ENCODE measurements at places on chromosomes 7 and 10. TPM values are rescaled to one million over a fixed set of nuclear protein-coding genes. Genes with fewer than 3 reads are reported as not detected.

GRCh38 chr10:57692255-57692980 lies 575.3 kb downstream of the IPMK start:
- H3K27me3 ChIP-seq = no peaks in the 10 kb centered on the region
- no peak overlapping the region for H3K27ac ChIP-seq
- no peaks in the 10 kb centered on the region for H3K36me3 ChIP-seq
- no peak for DNase-seq
- no peaks in the 10 kb centered on the region for H3K4me1 ChIP-seq
- H3K4me3 ChIP-seq = no peak overlapping the region

GRCh38 chr10:5528989-5529701 lies 4.4 kb downstream of the CALML3 start:
- H3K27me3 ChIP-seq = no peaks in the 10 kb centered on the region
- no peak for DNase-seq
- H3K36me3 ChIP-seq = no peaks in the 10 kb centered on the region

GRCh38 chr7:33880787-33881186 lies 24.6 kb upstream of the BMPER start:
- no peak for DNase-seq
- H3K27me3 ChIP-seq = no peaks in the 10 kb centered on the region
- H3K4me1 ChIP-seq = no peaks in the 10 kb centered on the region
- no peak overlapping the region for H3K4me3 ChIP-seq
- no peak overlapping the region for H3K27ac ChIP-seq
- no peaks in the 10 kb centered on the region for H3K36me3 ChIP-seq

GRCh38 chr7:36204929-36205635 lies 52.0 kb downstream of the EEPD1 start:
- no peaks in the 10 kb centered on the region for H3K4me1 ChIP-seq
- no peaks in the 10 kb centered on the region for H3K27me3 ChIP-seq
- DNase-seq = no peak
- no peaks in the 10 kb centered on the region for H3K36me3 ChIP-seq
- no peak overlapping the region for H3K27ac ChIP-seq

- H3K4me1 ChIP-seq = no peaks in the 10 kb centered on the region
- no peaks in the 10 kb centered on the region for H3K27me3 ChIP-seq
- no peaks in the 10 kb centered on the region for H3K36me3 ChIP-seq
- DNase-seq = no peak
- H3K27ac ChIP-seq = no peak overlapping the region
Observed at GRCh38 chr7:28774261-28774988, 183.7 kb downstream of the TRIL start.

The CNNM1 gene
- total RNA-seq = 0.73 TPM
